ENCODE measurements at places on chromosomes 5 and 9. TPM values are rescaled to one million over a fixed set of nuclear protein-coding genes. Genes with fewer than 3 reads are reported as not detected.

DNA sequence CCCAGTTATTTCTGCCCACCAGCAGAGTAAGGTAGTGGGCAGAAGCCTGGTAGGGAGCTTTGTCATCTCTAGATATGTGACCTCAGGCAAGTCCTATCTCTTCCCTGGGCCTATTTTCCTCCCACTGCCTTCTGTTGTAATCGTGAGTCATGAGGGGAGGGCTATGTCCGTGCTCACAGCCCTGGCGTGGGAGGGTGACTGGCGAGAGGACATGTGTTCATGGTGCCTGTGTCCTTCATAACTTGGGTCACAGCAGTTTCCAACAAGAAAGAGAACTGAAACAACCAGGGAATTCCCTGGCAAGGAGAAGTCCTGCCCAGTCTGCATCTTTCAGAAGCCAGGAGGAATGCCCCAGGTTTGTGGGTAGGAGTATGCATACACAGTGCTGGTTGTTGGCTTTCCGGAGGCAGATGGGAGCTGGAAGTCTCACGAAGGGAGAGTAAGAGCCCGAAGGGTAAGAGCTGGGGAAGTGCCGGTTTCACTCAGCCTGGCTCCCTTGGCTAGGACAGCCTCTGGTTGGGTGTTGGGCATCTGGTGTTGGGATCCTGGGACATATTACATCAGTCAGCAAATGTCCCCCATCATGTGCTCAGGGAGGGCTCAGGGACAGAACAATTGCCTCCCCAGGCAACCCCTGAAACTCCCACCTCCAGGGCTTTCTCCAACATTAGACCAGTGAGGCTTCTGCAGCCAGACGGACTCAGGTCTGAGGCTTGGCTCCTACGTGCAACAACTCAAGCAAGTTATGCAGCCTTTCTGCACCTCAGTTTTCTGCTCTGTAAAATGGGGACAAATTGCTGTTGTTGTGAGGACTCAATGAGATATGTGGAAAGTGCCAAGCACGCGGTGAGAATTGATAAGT is 4.3 kb upstream of the TIFAB start:
- H3K27me3 ChIP-seq = no peaks in the 10 kb centered on the region
- no peaks in the 10 kb centered on the region for H3K4me1 ChIP-seq
- peak overlapping the region; percentile 33 for H3K27ac ChIP-seq
- DNase-seq = no peak

DNA sequence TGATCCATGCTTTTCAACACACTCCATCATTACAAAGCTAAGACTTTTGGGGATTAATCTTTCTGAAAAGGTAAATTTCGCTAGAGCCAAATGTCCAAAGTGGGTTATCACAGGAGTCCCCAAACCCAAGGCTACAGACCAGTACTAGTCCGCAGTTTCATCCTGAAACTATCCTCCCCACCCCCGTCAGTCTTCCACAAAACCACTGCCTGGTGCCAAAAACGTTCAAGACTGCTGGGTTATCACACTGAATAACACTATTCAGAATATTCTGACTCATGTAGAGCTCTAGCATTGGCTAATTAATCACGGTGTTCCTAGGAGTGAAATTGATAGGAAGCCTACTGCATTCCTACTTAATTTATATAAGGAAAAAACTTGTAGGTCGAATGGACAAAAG is 24.7 kb downstream of the ERP44 start:
- no peaks in the 10 kb centered on the region for H3K4me1 ChIP-seq
- no peak overlapping the region for H3K4me3 ChIP-seq
- H3K27me3 ChIP-seq = no peaks in the 10 kb centered on the region

DNA sequence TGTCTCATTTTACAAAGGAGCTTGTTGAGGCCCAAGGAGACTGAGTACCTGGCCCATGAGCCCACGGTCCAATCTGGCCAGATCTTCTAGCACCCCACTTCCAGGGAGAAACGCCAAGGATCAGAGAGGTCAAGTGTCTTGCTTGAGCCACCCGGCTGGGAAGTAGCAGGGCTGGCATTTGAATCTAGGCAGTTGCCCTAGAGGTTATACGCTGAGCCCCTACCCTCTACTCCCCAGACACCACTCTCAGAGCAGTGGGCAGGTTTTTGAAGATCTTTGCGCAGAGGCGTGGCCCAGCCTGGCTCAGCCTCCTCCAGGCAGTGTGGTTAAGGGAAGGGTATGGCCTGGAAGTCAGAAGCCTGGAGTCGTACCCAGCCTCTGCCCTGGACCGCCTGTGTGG is 5.8 kb upstream of the NUP214 start:
- no peak overlapping the region for H3K27ac ChIP-seq
- H3K27me3 ChIP-seq = peaks cover 32% of the 10 kb centered on the region
- no peaks in the 10 kb centered on the region for H3K4me1 ChIP-seq
- no peak for DNase-seq
- no peak overlapping the region for H3K4me3 ChIP-seq

DNA sequence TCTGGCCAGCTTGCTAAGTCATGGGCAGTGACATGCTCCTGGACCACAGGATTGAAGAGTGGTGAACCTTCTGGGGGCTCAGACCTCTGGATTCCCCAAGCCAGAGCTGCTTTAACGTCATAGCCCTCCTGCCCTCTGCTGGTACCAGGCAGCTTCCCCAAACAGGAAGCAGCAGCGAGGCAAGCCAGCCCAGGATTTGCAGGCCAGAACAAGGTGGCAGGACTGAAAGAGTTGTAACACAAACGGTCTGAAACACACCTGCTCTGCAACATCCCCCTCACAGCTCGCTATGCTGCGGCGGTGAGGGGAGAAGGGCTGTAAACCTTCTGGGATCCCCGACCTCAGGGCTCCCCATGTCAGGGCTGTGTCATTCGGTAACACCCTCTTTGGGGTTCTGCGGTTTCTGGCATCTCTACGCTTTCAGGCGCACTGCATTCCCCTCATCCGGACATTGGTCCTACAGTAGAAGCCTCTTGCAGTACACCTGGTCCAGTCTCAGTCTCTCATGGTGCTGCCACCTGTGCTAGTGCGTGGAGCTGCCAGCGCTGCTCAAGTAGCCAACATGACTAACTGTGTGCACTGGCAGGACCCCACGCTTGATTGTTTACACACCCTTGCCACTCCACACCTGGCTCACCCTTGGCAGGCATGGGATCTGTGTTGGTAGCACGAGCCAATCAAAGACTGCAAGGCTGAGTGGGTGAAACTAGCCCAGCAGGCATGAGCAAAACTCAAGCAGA is 893.3 kb downstream of the PTPRD start:
- H3K4me3 ChIP-seq = no peak overlapping the region
- H3K36me3 ChIP-seq = no peaks in the 10 kb centered on the region
- no peaks in the 10 kb centered on the region for H3K4me1 ChIP-seq
- H3K27ac ChIP-seq = no peak overlapping the region
- no peak for DNase-seq

- no peaks in the 10 kb centered on the region for H3K4me1 ChIP-seq
- no peak for DNase-seq
- no peaks in the 10 kb centered on the region for H3K27me3 ChIP-seq
- no peak overlapping the region for H3K27ac ChIP-seq
These were observed 815.5 kb downstream of the TLE1 start for GRCh38 chr9:80873861-80874260.

DNA sequence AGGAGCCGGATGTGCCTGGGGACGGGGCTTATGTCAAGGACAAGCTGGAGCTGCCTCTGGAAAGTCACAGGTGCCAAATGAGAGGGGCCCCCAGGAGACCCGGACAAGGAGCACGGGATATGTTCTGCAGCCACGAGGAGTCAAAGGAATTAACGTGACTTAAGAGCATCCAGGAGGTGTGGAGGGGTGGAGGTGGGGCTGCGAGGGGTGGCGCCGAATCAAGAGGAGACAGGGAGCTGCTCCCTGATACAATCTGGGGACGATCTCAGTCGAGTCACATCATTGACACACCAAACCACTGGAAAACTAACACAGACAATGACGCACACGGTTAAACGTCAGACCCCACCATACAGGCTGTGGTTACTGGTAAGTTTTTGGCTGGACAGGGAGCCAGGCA is 10.4 kb downstream of the CCDC127 start:
- peaks cover 25% of the 10 kb centered on the region for H3K36me3 ChIP-seq
- no peak overlapping the region for H3K4me3 ChIP-seq
- H3K27ac ChIP-seq = no peak overlapping the region
- peaks cover 9% of the 10 kb centered on the region for H3K4me1 ChIP-seq
- DNase-seq = no peak

GRCh38 chr5:141567513-141568117 is 51.2 kb downstream of the DIAPH1 start:
- no peak overlapping the region for H3K4me3 ChIP-seq
- no peaks in the 10 kb centered on the region for H3K27me3 ChIP-seq
- H3K4me1 ChIP-seq = peaks cover 4% of the 10 kb centered on the region
- peak; percentile 17 for DNase-seq
- peak overlapping the region; percentile 7 for H3K27ac ChIP-seq

- H3K4me1 ChIP-seq = no peaks in the 10 kb centered on the region
- H3K27me3 ChIP-seq = no peaks in the 10 kb centered on the region
- no peak overlapping the region for H3K4me3 ChIP-seq
- no peaks in the 10 kb centered on the region for H3K36me3 ChIP-seq
- no peak for DNase-seq
These were observed 421.9 kb upstream of the FTMT start for GRCh38 chr5:121429761-121430160.

GRCh38 chr5:103356350-103357091 is 98.0 kb downstream of the MACIR start:
- H3K36me3 ChIP-seq = no peaks in the 10 kb centered on the region
- no peaks in the 10 kb centered on the region for H3K27me3 ChIP-seq
- no peak overlapping the region for H3K4me3 ChIP-seq
- H3K27ac ChIP-seq = no peak overlapping the region
- no peak for DNase-seq

DNA sequence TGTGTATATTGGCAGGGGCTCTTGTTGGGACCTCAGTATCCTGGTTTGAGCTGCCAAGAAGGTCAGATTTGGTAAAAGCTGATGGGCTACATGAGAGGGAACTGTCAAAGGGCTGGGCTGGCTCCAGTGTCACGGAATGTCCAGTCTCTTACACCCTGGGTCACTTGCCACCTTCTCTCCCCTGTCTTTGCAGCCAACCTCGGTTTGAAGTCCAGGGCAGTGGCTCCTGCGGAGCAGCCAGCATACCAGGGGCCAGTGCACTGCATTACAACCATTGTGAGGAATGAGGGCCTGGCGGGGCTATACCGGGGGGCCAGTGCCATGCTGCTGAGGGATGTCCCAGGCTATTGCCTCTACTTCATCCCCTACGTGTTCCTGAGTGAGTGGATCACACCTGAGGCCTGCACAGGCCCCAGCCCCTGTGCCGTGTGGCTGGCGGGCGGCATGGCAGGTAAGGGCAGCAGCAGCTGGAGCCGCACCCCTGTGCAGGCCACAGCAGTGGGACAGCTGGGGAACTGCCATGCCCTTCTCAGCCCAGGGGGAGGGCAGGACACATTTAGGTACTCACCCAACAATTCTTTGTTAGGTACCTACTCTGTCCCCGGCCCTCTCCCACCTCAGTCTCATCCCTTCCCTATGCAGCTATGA is 24.2 kb downstream of the IL9 start:
- no peaks in the 10 kb centered on the region for H3K27me3 ChIP-seq
- no peak for DNase-seq
- no peaks in the 10 kb centered on the region for H3K4me1 ChIP-seq
- H3K36me3 ChIP-seq = no peaks in the 10 kb centered on the region
- H3K27ac ChIP-seq = no peak overlapping the region

DNA sequence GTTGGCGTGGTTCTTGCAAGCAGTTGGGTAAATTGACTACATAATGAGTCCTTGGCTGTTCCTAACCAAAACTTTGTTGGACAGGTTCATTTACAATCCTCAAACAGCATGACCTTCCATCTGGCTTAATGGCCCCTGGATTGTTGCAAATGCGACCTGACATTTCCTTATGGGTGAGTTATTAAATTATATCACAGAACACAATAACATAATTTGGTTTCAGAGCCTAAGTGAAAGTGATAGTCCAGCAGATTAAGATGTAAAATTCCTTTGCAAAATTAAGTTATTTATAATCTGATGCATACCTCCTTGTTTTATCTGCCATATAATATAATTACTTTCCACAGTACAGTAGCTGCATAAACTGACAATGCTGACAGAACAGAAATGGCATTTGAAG is 224.4 kb downstream of the TUSC1 start:
- no peak for DNase-seq
- no peaks in the 10 kb centered on the region for H3K27me3 ChIP-seq
- H3K36me3 ChIP-seq = no peaks in the 10 kb centered on the region
- no peak overlapping the region for H3K27ac ChIP-seq

DNA sequence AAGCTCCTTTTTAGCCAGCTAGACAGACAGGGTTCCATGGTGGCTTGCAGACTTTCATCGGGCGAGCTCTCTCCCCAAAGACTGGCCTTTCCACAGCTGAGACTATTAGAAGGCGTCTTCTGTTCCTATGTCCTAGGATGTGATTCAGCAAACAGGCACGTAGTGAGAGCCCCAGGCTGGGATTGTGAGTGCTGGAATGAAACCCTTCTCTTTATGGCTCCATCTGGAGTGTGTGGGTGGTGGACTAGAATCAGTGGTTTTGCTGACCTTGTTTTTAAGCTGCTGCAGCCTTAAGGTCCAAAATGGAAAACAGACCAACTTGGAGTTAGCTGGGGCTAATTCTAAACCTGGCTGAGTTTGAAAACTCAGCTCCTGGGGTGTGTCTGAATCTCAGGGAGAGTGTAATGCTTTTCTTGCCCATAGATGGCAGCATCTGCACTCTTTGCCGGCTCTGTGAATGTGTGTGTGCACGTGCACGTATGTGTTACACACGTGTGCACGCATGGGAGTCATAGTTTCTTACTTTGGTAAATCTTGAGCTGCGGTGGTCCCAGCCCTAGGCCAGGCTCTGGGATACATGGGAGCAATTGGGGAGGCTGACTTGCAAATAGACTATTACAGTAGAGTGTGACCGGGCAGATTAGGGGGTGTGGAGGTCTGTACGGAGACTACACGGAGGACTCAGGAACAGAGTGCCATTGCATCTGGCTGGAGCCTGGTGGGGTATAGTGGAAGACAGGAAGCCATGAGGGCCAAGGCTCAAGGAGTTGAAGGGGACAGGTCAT is 10.7 kb downstream of the GSN start:
- DNase-seq = peak; percentile 15
- H3K36me3 ChIP-seq = no peaks in the 10 kb centered on the region
- H3K27ac ChIP-seq = no peak overlapping the region
- no peaks in the 10 kb centered on the region for H3K27me3 ChIP-seq
- H3K4me1 ChIP-seq = no peaks in the 10 kb centered on the region
- no peak overlapping the region for H3K4me3 ChIP-seq

GRCh38 chr5:104016646-104017045 is 454.1 kb upstream of the NUDT12 start:
- no peak overlapping the region for H3K4me3 ChIP-seq
- no peak for DNase-seq
- H3K27me3 ChIP-seq = no peaks in the 10 kb centered on the region
- H3K36me3 ChIP-seq = no peaks in the 10 kb centered on the region
- no peaks in the 10 kb centered on the region for H3K4me1 ChIP-seq

DNA sequence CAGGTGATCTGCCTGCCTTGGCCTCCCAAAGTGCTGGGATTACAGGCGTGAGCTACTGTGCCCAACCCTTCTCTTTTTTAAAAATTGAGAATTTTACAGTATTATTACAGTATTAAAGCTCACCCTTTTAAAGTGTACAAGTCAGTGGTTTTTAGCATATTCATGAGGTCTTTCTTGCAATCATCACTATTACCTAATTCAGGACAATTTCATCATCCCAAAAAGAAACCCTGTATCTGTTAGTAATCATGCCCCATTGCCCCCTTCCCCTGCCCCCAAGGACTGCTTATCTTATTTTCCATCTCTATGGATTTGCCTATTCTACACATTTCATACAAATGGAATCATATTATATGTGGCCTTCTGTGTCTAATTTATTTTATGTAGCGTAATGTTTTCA is 22.6 kb upstream of the MEGF9 start:
- no peaks in the 10 kb centered on the region for H3K36me3 ChIP-seq
- H3K4me3 ChIP-seq = no peak overlapping the region
- no peak for DNase-seq
- H3K27me3 ChIP-seq = no peaks in the 10 kb centered on the region

Gene RBM18
- total RNA-seq = 36.6 TPM

Gene ANKRD31
- total RNA-seq = 0.64 TPM

Gene PPP6C
- 50.5 TPM for total RNA-seq
